ENCODE measurements at places on chromosomes 12 and 14. TPM values are rescaled to one million over a fixed set of nuclear protein-coding genes. Genes with fewer than 3 reads are reported as not detected.

- H3K4me3 ChIP-seq = no peak overlapping the region
- peaks cover 3% of the 10 kb centered on the region for H3K36me3 ChIP-seq
- DNase-seq = no peak
These were observed 52.6 kb upstream of the BICD1 start for GRCh38 chr12:32053881-32054624.

DNA sequence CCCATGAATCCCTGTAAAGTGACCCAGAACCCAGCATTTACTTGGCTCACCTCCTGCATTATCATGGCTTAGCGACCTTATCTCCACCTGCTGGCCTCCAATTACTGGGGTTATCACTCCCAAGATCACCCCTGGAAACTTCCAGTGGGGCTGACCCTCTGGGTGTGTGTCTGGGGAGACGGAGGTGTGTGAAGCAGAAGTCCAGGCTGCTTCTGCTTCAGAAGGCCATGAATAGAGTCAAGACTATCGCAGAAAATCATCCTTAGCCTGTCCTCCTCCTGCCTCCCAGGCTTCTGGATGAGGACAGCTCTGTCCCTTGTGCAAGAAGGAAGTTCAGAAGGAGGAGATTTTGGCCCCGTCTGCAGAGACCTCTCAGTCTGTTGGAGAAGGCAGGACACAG is 408 bp upstream of the KRT72 start:
- no peak for DNase-seq
- peaks cover 14% of the 10 kb centered on the region for H3K27me3 ChIP-seq

- peaks cover 35% of the 10 kb centered on the region for H3K36me3 ChIP-seq
- peaks cover 7% of the 10 kb centered on the region for H3K4me1 ChIP-seq
- no peaks in the 10 kb centered on the region for H3K27me3 ChIP-seq
- H3K27ac ChIP-seq = no peak overlapping the region
- no peak overlapping the region for H3K4me3 ChIP-seq
These were observed 95.6 kb downstream of the DAAM1 start for GRCh38 chr14:59284059-59284458.

The JKAMP gene
- total RNA-seq = 31.5 TPM

DNA sequence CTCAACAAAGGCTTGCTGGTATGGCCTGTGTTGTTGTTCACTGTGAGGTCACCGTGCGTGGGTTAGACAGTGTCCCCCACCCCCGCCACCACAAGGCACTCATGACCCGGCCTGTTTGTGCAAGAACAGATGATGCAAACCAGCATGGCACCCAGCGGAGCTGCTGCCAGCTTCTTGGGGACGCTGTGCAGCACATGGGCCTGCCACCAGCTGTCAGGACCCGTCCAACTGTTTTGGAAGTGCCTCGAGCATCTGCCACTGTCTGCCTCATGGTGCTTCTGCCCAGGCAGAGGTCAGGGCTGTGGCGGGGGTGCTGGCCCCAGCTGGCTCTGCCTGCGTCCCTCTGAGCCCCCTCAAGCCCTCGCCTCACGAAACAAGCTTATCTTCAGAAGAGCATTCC is 1.5 kb downstream of the ASB2 start:
- peak overlapping the region; percentile 87 for H3K27ac ChIP-seq
- H3K4me3 ChIP-seq = peak overlapping the region; percentile 73
- H3K27me3 ChIP-seq = no peaks in the 10 kb centered on the region
- peaks cover 22% of the 10 kb centered on the region for H3K36me3 ChIP-seq
- peaks cover 79% of the 10 kb centered on the region for H3K4me1 ChIP-seq

The TMTC1 gene
- not detected for total RNA-seq

The FZD10 gene
- total RNA-seq = not detected

DNA sequence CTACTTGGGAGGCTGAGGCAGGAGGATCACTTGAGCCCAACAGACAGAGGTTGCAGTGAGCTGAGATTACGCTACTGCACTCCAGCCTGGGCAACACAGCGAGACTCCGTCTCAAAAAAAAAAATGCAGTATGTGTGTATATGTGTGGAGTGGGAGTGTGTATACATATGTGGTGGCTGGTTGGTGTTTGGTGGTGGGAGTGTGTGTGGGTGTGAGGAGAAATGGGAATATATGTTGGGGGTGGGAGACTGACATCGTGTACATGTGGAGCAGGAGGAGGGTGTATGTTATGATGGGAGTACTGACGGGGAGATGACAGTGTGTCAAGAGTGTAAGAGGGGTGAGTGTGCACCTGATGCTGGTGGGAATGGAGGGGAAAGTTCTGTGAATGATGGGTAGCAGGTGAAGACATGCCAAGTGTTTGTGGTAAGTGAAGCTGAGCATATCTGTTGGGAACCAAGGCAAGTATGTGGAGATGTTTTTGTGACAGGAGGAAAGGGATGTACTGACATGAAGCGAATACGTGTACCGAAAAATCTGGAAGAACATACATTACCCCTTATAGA is 4.2 kb downstream of the PNMA1 start:
- H3K4me3 ChIP-seq = no peak overlapping the region
- peaks cover 21% of the 10 kb centered on the region for H3K4me1 ChIP-seq
- peaks cover 8% of the 10 kb centered on the region for H3K36me3 ChIP-seq
- H3K27me3 ChIP-seq = no peaks in the 10 kb centered on the region
- peak overlapping the region; percentile 46 for H3K27ac ChIP-seq

The FOXJ2 gene
- 26.9 TPM for total RNA-seq

The FOXG1 gene
- total RNA-seq = not detected

- H3K27me3 ChIP-seq = no peaks in the 10 kb centered on the region
- peaks cover 4% of the 10 kb centered on the region for H3K4me1 ChIP-seq
- H3K27ac ChIP-seq = no peak overlapping the region
- H3K4me3 ChIP-seq = no peak overlapping the region
- peaks cover 3% of the 10 kb centered on the region for H3K36me3 ChIP-seq
- DNase-seq = no peak
These were observed 215.5 kb downstream of the AEBP2 start for GRCh38 chr12:19654650-19655376.

DNA sequence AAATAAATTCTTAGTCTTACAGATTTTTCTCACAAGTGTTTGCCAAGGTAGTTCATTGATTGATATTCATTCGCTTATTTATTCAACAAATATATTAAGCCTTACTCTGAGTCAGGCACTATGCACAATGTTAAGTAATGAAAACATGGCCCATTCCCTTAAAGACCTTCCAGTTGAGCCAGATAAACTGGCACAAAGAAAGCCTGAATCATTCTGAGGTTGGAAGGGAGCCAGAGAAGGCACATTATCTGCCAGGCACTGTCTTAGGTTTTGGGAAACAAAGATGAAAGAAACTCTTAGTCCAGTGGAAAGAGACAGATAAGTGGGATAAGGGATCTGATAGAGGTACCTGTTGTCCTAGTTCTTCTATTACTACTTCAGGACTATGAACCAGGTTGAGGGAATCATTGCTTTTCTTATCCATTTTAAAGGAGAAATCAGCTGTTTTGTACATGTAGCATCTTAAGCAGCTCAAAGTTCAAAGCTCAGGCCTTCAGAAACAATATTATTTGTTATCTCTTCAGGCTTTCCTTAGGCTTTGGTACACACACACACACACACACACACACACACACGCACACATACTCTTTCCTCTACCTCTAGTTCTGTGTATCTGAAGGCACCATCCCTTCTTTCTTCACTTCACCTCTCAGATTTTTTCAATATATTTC is 27.0 kb downstream of the PDE6H start:
- H3K27me3 ChIP-seq = peaks cover 38% of the 10 kb centered on the region
- no peak overlapping the region for H3K4me3 ChIP-seq
- H3K36me3 ChIP-seq = no peaks in the 10 kb centered on the region
- no peak for DNase-seq
- H3K4me1 ChIP-seq = peaks cover 8% of the 10 kb centered on the region

GRCh38 chr12:57613427-57614109 is 2.3 kb downstream of the ARHGEF25 start:
- DNase-seq = no peak
- no peak overlapping the region for H3K27ac ChIP-seq
- H3K36me3 ChIP-seq = no peaks in the 10 kb centered on the region
- H3K4me1 ChIP-seq = peaks cover 10% of the 10 kb centered on the region
- peaks cover 63% of the 10 kb centered on the region for H3K27me3 ChIP-seq

The B3GNT4 gene
- 1.6 TPM for total RNA-seq

DNA sequence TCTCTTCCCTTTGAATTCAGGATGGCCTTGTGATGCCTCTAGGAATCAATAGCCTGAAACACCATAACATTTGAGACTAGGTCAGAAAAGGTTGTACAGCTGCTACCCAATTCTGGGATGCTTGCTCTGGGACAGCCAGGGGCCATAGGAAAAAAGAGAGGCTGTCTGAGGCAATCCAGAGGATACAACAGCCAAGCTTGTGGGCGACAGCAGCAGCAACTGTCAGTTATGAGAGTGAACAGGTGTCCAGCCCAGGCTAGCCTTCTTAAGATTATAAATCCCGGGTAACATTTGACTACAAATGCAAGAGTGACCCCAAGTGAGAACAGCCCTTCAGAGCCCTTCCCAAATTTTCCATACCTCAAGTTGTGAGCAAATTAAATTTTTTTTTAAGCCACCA is 11.1 kb downstream of the DCN start:
- no peaks in the 10 kb centered on the region for H3K27me3 ChIP-seq
- H3K4me3 ChIP-seq = no peak overlapping the region
- DNase-seq = no peak
- H3K27ac ChIP-seq = no peak overlapping the region
- no peaks in the 10 kb centered on the region for H3K36me3 ChIP-seq
- H3K4me1 ChIP-seq = no peaks in the 10 kb centered on the region

GRCh38 chr14:85040046-85040685 is 489.8 kb upstream of the FLRT2 start:
- no peak for DNase-seq
- H3K36me3 ChIP-seq = no peaks in the 10 kb centered on the region
- no peaks in the 10 kb centered on the region for H3K27me3 ChIP-seq

- H3K4me1 ChIP-seq = peaks cover 2% of the 10 kb centered on the region
- peaks cover 37% of the 10 kb centered on the region for H3K27me3 ChIP-seq
- H3K4me3 ChIP-seq = no peak overlapping the region
- H3K27ac ChIP-seq = no peak overlapping the region
- peak; percentile 85 for DNase-seq
- no peaks in the 10 kb centered on the region for H3K36me3 ChIP-seq
These were observed 10.3 kb downstream of the EXOC3L4 start for GRCh38 chr14:103104654-103105452.

DNA sequence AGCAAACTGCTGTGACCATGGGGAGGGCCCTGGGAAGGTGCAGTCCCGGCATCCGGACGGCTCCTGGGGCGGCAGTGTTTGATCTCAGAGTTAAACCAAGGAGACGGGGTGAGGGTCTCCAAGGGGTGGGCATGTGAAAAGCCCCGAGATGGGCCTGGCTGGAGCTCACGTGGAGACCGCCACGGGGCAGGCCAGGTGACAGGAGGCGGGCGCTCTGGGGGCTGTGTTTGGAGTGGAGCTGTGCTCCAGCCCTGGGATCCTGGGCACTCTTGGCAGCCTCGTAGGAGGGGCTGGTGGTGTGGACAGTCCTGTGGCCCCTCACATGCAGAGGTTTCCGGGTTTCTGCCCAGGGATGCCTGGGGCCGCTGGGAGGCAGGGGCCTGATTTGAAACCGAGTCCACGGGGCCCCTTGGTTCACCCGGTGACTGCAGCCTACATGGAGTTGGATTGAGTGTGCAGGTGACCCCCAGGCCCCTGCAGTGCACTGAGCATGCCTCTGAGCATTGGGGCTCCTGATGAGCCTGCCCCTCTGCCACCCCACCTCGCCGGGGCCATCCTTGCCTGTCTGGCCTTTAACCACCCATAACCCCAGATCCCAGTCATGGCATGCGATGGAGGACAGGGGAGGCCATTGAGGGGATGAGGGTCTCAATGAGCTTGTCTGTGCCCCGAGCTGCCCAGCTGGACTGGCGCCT is 8.4 kb downstream of the KIF26A start:
- DNase-seq = no peak
- H3K4me3 ChIP-seq = no peak overlapping the region
- no peak overlapping the region for H3K27ac ChIP-seq
- H3K27me3 ChIP-seq = peaks cover 2% of the 10 kb centered on the region
- H3K36me3 ChIP-seq = no peaks in the 10 kb centered on the region

The NKX2-8 gene
- not detected for total RNA-seq

- peaks cover 4% of the 10 kb centered on the region for H3K27me3 ChIP-seq
- no peak overlapping the region for H3K27ac ChIP-seq
- peak overlapping the region; percentile 35 for H3K4me3 ChIP-seq
- peak; percentile 3 for DNase-seq
- H3K36me3 ChIP-seq = no peaks in the 10 kb centered on the region
These were observed 32.5 kb downstream of the VWF start for GRCh38 chr12:6091786-6092566.

- H3K4me1 ChIP-seq = peaks cover 1% of the 10 kb centered on the region
- H3K27me3 ChIP-seq = peaks cover 6% of the 10 kb centered on the region
- DNase-seq = no peak
- no peaks in the 10 kb centered on the region for H3K36me3 ChIP-seq
- peak overlapping the region; percentile 75 for H3K4me3 ChIP-seq
These were observed 582 bp downstream of the LRRIQ1 start for GRCh38 chr12:85036733-85037132.

DNA sequence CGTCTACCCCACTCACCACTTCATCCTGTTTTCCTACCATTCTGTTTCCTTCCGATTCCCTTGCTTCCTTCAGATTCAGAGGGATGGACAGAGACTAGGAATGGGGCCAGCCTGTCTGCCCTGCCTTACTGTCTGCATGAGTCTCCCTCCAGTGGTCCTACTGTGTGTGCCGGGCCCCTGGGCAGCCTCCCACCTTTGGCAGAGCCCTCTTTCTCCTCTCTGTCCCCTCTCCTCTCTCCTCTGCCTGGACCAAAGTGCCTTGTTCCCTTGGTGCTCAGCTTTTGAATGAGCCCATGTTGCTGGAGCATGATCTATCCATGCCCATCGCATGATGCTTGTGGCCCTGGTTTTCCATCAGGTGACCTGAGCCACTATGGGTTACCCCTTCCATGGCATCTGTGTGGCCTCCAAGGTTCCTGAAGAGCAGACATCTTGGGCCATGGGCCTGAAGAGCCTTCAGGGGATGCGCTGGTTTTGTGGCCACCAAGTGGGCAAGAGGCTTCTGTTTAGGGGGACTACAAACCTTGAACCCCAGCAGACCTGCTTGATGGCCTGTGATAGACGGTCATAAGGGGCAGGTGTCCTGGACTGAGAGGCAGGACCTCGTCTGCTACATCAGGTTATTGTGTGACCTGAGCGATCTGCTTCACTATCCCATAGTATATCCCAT is 54.2 kb upstream of the BCL11B start:
- no peaks in the 10 kb centered on the region for H3K36me3 ChIP-seq
- H3K4me1 ChIP-seq = peaks cover 1% of the 10 kb centered on the region
- no peak overlapping the region for H3K4me3 ChIP-seq
- no peaks in the 10 kb centered on the region for H3K27me3 ChIP-seq
- DNase-seq = no peak

The MYF5 gene
- total RNA-seq = not detected

DNA sequence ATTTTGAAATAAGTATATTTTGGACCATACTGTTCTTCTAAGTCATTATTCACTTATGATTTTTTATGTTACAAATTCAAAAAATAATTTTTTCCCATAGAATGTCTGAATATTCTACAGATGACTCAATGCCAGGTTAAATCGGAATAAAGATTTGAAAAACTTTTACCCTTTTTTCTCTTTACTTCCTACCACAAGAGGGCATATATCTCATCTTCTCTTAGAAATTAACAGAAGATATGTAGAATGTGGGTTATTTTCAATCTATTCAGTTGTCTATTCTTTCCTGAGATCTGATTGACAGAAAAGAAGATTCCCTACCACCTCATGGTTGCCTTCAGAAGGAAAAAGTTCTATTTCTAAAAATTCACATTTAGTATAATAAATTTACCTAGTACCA is 53.0 kb upstream of the KITLG start:
- no peak for DNase-seq
- H3K27me3 ChIP-seq = no peaks in the 10 kb centered on the region
- no peak overlapping the region for H3K27ac ChIP-seq
- H3K36me3 ChIP-seq = no peaks in the 10 kb centered on the region
- no peaks in the 10 kb centered on the region for H3K4me1 ChIP-seq
- no peak overlapping the region for H3K4me3 ChIP-seq
